ENCODE measurements at places on chromosomes 1 and 21.

DNA sequence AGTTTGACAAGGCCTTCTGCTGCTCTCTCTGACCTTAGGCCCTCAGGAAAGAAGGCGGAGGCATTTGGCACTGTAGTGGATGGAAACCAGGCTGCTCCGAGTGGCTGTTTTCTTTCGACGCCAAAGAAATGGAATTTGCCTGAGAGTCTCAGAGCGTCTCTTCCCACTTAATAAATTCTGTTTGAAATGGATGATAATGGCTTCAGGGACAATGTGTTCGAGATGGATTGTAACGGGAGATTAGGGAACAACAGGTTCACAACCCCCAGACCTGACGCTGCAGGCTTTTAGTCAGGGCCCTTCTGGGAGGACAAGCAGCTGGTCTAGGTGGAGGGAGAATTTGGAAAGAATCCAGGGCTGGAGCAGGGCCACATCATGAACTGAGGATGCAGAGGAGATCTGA is 58.6 kb downstream of the TLR5 start:
- no peak for DNase-seq

DNA sequence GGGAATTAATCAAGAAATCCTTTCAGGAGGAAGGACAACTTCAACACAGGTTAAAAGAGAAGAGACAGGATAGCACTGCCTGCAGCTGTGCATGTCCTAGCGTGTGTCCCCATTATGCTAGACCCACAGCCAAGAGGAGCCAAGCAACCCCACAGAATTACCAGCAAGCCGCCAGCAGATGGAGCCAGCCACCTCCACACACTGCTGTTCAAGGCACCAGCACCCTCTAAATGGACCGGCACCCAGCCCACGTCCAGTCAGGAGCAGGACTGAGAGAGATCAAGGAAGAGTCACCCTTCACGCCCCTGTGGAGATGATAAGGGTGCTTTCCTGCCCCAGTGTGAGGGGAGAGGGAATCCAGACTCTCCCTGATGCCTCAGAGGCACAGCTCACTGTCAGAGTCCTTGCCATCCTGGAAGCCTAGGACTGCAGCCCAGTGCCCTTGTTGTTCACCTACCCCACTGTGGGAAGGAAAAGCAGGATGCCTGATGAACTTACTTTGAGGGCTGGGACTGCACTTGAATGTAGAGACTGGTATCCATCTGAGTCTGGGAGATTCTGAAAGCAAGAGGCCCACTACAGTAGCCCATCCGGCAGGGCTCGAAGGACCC is 37.1 kb upstream of the CTTNBP2NL start:
- no peak for DNase-seq

GRCh38 chr1:28062806-28063205 is 25.6 kb downstream of the EYA3 start:
- no peak for DNase-seq

DNA sequence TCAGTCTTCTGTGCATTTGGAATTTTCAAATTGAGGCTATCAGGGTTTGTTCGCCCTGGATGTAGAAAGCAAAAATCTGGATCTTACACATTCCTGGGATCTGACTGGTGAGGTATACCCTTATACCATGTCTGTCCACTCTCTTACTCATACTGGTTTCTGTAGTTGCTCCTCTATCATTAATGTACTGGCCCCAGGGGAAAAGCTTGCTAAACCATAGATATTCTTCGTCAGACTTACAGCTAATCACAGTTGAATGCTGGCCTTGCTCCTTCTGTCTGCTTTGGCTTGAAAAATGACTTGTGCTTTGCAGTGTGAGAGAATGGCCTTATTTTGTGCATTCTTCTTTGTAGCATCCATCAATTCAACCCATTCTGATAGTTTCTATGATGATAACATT is 30.5 kb downstream of the TBCE start:
- no peak for DNase-seq

DNA sequence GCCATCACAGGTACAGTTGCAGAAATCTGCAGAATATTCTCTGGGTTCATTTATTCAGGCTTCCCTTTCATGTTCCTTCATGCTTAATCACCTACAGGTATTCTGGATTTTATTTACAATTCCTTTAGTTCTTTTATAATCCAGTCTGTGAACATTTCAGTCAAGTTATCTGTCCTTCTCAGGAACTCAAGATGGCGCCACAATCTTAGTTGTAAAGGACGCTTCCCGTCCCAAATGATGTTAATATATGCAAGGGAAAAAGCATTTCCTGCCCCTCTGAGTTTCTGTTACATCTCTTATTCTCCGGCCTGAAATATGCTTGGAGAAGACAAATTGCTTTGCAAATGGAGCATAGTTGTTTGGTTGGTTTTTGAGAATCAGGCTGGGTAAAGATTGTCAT is 19.3 kb downstream of the F3 start:
- no peak for DNase-seq

DNA sequence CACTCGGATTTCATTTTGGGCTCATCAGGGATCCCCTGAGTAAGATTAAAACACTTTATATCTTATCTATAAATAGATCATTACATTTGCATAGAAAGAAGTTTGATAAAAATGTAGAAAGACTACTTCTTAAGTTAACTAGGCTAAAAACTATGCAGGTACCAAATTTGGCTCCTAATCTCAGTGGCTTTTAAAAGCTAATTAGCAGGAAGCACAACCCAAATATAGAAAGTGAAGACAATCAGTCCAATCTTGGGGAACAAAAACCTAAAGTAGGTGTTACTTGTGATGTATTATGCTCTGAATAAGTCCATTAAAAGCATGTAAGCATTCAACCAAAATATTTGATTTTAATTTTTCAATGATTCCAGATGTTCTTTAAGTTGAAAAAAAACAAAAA is 35.4 kb downstream of the SMYD3 start:
- DNase-seq, result no peak

DNA sequence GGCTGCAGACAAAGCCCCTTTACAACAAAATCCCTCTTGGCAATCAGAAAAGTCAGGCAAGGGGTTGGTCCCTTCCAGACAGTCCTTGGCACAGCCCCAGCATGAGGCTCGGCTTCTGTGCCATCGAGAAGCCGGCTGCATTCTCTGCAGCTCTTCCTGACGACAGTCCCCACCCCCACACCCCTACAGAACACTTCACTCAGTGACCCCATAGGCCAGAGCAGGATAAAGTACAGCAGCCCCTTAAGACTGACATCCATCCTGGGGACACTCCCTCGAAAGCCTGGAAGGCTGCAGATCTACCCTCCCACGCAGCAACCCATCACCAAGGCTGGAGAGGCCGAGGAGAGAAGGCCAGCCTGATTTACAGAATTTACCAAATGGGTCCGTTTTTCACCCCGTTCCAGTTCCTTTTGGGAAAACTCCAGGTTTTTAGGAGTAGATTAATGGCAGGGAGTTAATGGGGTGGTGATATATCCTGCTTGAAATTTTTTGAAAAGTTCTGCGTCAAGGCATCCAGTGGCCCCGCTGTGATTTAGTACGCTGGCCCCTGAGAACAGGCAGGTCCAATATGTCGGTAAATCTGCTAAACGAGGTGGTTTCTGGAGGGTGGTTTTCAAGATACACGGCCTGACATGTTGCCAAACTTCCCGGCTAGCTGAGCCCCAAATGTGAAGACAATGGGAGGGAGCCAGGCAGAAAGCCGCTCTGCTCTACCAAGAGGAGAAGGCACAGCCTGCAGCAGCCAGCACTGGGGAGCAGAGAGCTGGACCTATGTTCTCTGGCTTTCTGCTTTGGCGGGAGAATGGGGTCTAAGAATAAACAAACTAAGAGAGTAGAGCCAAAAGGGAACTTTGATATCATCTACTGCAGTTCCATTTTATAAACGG is 81.7 kb downstream of the SSBP3 start:
- no peak for DNase-seq

- DNase-seq, result no peak
Observed at GRCh38 chr1:59043796-59044195, 253.1 kb upstream of the FGGY start.

- no peak for DNase-seq
Observed at GRCh38 chr1:1431845-1432273, 3.6 kb upstream of the VWA1 start.

DNA sequence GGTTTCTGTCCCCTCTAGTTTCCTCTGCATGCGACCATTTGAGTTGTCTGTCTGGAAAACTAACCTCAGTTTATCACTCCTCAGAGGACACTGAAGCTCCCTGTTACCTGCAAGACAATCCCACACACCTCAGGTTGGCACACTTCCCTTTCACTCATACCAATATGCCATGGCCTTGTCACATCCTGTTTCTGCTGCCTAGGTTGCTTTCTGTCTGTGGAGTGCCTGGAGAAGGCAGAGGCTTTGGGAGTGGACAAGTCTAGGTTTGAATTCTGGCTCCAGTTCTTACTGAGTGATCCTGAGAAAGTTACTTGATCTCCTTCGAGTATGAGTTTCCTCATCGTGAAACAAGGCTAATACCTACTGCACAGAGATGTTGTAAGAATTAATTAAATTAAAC is 171.5 kb upstream of the CACYBP start:
- no peak for DNase-seq

DNA sequence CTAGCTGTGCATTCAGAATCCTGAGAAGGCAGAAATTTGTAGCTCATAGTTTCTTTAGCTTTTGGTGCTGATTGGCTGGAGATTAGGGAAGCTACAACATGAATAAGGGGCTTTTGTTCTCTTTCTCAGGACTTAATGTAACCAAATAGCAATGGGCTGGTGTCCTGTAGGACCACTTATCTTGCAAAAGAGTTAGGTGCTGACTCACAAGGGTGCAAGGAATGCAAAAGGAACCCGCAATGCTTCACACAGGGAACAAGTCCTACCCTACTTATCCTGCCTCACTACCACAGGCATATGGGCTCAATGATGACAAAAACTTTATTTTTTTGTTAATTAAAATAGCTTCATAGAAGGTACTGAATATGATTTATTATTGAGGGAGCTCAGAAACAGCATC is 541.5 kb downstream of the AMY1C start:
- DNase-seq, result no peak

- DNase-seq, result no peak
Observed at GRCh38 chr1:1371364-1371745, 3.7 kb downstream of the AURKAIP1 start.

GRCh38 chr21:17834639-17835354 is 15.6 kb upstream of the C21orf91 start:
- DNase-seq, result no peak

DNA sequence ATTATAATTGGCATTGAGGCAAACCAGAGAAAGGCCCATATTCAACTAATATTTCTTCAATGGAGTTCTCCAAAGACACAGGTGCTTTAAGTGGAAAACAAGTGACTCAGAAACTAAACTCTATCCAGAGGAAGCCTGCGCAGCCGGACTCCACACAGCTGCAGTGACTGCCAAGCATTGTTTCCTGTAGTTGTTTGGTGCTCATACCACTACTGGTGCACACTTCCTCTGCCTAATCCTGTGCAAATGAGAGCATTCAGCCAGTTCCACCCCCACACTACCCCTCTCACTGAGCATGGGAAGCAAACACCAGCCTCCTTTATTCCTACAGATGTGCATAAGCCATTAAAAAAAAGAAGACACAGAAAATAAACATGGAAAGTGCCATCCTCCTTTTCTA is 102.9 kb downstream of the VAV3 start:
- no peak for DNase-seq

DNA sequence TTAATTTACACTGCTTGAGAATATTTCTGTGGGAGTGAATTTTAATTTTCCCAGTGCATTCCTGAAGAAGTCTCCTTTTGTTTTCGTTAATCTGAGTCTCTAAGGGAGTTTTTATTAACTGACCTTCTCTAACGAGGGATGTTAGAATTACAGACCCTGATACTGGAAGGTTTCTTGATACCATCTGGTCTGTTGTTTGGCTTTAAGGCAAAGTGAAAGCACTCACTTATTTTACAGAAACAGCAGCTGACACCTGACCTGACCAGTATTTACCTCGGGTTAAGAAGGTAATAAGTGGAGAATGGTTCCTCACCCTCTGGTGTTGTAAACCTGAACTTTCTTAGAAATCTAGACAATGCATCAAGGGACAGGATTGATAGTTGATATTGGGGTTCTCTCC is 12.4 kb downstream of the CDC14A start:
- no peak for DNase-seq

DNA sequence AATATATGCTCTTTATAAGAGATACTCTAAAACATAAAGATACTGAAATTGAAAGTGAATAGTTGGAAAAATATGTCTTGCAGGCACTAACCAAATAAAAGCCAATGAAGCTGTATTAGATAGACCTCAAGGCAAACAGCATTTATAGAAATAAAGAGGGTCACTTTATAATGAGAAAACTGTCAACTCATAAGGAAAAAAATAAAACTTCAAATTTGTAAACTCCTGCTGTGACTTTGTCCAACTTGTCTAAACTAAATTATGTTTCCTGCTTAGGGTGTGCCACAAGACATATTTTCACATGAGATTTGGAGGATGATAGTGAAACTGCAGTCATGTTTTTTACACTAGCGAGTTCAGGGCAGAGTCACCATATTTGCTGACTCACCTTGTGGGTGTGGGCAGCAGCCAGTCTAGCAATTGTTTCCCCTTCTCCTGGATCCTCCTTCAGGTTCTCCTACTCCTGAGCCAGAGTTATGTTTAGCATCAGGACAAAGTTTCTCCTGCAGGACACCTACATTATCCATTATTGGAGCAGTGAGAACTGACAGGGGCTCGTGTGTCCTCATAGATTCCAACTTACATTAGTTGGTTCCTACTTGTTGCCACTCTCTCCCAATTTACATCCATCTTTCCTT is 43.8 kb downstream of the CD53 start:
- no peak for DNase-seq

DNA sequence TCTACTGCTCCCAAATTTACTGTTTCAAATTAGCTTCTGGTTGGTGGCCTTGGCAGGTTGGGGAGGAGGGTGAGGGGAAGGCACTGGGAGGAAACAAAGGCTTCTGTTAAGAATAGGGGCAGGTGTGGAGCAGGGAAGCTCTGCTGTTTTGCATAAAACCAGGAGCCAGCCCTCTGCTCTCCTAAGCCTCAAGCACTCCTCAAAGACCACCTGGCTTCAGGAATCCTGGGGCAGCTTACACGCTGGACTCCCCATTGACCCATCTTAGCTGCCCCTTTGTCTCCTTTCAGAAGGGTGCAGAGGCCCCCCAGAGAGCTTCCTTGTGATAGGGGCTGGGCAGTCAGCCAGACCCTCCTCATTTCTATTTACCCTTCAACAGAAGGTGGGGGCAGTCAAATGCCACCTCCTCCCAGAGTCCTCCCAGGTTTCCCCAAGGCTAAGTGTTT is 11.5 kb upstream of the DHRS3 start:
- no peak for DNase-seq
